Karpas-422 (cell line): ENCODE measurements at places on chromosomes 11 and 22. TPM values are rescaled to one million over a fixed set of nuclear protein-coding genes. Genes with fewer than 3 reads are reported as not detected.

C11orf87 gene
- not detected in 2 replicates for total RNA-seq

C11orf91 gene
- not detected in 2 replicates for total RNA-seq

KCNK4 gene
- total RNA-seq: not detected in 2 replicates

OR51B5 gene
- 0.60 TPM in 1 of 2 replicates, not detected in the other for total RNA-seq

SEPTIN5 gene
- not detected in 2 replicates for total RNA-seq

YPEL4 gene
- not detected in 2 replicates for total RNA-seq

GDPD4 gene
- not detected in 2 replicates for total RNA-seq

- no peak for DNase-seq
These were observed 57.0 kb upstream of the BIRC3 start for GRCh38 chr11:102260241-102260640.

GRCh38 chr22:17072877-17073276 lies 11.9 kb upstream of the IL17RA start:
- DNase-seq: no peak

DNA sequence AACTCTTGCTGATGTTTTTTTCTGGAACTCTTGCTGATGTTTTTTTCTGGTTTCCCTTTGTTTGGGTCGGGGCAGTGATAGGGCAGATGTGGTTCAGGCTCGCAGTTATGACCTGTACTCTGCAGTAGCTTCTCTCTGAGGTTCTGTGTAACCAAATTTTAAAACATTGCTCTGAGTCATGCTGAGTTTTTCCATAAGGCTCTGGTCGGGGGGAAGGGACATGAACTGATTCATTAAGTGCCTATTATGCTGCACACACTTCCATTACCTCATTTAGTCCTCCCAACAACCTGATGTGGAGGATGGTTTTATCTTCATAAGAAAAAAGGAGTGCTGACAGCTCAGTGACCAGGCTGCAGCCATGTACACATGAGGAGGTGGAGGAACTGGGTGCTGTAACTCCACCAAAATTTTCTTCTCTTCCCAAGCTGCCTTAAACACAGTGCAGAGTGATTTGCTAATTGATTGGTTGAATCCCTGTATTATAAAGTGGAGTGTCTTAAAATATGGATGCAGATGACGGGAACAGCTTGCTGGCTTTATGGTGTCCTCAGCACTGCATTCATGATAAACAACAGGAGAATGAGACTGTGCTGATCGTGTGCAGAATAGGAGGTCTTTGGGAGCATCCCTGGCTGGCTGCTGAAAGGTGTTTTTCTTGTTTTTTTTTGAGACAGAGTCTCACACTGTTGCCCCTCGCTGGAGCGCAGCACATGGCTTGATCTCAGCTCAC lies 19.1 kb downstream of the TNRC6B start:
- peak; percentile 58 for DNase-seq

DNA sequence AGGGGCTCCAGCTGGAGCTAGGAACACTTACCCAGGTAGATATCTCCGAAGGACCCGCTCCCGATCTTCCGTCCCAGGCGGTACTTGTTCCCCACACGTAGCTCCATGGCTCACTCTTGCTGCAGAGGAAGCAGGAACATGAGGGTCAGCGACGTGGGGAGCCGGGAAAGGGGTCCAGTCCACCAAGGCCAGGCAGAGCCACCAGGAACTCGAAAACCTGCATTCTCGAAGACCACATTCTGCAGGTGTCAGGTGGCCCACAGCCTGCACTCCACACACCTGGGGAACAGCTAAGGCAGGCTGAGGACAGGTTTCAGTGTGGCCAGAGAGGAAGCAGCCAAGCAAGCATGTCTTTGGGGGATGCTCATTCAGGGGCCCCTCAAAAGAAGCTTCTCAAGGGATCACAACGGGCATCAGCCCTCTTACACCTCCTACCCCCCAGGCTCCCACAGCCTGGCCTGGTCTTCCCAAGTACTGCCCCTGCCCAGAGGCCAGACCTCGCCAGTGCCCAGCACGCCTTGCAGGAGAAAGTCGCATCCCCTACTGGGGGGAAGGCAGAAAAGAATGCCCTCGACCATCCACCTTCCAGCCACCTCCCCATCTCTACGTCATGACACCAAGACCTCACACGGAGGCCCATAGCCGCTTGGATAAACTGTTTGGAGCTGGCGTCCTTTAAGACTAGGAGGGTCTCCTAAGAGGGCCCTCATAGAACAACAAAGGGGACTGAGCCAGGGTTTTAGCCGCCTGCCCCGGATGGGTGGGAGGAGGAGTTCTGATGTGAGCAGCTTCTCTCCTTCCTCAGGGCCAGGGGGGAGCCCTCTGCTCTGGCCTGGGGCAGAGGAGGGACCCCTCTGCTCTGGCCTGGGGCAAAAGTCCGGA lies 2.9 kb downstream of the CSNK1E start:
- DNase-seq: no peak

DNA sequence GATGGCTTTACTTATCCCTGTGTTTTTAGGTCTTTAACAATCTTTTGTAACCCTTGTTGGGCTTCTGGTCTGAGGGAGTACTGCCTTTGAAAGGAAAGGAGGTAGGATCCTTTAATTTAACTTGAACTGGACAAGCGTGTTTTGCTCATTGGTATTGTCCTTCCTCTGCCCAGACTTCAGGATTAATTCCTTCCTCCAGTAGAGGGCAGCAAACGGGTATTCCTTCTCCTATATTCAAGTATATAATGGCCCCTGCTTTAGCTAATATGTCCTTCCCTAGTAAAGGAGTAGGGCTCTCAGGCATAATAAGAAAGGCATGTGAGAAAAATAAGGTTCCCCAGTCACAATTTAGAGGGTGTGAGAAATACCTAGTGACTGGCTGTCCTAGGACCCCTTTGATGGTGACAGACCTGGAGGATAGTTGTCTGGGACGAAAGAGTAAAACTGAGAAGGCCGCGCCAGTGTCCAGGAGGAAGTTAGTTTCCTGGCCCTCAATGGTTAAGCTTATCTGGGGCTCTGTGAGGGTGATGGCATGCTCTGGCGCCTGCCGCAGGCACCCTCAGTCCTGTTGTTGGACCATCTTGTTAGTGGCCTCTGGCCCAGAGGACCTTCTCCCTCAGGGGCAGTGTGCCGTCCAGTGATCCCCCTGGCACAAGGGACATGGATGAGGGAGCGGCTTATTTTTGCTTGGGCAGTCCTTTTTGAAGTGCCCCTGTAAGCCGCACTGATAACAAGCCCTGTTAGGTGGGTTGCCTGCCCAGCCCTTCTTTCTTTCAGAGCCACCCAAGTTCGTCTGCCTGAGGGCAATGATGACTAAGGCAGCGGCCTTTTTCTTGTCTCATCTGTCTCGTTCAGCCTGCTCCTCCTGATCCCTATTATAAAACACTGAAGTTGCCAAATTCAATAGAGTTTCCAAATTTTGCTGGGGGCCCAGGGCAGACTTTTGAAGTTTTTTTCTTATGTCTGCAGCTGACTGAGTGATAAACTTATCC lies 51.8 kb downstream of the C11orf71 start:
- peak; percentile 63 for DNase-seq

DNA sequence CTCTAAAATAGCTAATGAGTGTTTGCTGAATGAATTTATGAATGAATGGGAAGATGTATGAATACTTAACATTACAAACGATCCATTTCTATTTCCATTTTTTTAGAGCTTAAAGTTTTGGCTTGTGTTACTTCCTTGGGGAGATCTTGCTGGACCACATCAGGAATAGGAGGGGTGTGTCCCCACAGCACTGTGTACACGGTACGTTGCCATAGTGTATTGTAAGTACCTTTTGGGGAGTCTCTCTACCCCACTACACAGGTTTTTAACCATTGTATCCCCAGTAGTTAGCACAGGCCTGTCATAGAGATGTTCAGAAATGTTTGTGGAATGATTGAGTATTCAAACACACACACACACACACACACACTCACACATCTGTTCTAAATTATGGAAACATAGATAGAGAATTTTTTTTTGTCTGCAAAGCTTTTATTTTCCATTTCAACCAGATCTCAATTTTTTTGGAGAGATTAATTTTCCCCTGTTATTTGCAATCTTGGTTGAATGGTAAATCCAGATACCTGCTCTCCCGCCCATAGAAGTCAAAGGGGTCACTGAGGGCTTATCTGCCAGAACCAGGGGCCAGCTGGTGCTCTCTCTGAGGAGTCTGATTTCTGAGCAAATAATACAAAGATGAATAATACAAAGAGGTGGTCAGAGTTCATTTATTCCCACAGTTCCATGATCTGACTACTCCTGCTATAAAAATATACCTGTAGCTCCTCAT lies 471.0 kb downstream of the INSC start:
- DNase-seq: no peak

DNA sequence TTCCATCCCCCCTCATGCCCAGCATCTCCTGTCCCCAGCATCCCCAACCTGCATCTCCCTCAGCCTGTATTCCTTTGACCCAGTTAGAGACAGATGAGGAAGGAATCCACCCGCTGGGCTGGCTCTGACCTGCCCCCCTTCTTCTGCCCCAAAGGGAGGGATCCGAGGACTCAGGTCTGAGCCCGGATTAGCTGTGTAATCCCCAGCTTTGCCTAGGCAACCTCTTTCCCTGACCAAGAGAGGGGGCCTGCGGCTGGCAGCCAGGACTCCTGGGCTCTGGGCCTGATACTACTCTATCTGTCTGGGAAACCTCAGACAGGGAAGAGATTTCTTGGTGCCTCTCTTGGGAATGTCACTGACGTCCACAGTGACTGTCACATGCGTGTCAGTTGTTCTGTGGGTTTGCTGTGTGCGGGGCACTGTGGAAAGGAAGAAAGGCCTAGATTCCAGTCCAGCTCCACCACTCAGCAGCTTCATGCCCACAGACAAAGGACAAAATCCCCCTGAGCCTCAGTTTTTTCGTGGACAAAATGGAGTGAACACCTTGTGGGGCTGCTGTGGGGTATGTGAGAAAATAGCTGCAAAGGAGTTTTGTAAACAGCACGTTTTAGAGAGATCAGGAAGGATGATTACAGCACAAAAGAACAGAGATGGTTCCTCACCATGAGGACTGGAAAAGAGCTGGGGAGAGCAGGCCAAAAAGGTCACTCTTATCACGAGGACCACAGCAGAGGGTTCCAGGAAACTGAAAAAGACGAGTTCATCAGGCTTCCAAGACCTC lies 1.3 kb upstream of the NDUFV1 start:
- DNase-seq: no peak

DNA sequence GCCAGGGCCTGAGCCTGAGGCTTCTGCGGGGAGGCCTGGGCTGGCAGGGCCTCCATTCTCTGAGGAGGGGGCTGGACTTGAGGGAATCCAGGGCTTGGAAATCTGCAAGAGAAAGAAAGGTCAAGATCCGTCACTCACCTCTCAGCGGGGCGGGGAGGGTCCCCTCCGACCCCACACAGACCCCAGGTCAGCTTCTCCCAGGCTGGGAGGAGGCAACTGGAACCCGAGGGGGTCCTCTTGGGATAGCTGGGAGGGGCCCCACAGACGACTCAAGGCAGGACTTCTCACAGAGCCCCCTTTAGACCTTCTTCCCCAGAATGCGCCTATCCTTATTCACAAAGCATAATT lies 11.0 kb downstream of the TNKS1BP1 start:
- DNase-seq: no peak

DNA sequence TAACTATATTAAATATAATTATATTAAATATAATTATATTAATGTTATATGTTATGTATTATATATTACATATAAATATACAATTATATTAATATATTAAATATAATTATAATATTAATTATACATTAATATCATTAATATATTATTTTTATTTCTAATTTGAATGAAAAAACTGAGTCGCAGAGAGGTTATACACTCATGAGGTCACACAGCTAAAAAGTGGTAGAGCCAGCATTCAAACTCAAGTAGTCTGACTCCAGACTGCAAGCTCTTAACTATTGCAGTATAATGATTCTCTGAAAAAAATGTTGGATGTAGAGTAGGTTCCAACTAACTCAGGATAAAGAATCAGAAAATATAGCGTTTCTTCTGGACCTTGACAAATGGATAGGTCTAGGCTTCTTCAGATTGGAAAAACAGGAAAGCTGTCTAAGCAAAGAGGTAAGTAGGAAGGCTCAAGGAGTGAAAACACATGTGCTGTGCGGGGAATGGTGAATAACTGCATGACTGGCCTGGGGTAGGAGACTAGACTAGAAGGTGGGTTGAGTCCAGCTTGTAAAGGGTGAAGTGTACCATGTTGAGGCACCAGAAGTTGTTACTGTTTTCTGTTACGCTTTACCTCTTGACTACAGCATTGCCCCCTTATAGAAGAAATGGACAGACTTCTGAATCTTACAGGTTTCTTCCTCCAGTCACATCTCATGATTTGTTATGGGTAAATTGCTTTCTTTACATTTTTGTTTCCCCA lies 80.3 kb downstream of the TRIM44 start:
- no peak for DNase-seq

DNA sequence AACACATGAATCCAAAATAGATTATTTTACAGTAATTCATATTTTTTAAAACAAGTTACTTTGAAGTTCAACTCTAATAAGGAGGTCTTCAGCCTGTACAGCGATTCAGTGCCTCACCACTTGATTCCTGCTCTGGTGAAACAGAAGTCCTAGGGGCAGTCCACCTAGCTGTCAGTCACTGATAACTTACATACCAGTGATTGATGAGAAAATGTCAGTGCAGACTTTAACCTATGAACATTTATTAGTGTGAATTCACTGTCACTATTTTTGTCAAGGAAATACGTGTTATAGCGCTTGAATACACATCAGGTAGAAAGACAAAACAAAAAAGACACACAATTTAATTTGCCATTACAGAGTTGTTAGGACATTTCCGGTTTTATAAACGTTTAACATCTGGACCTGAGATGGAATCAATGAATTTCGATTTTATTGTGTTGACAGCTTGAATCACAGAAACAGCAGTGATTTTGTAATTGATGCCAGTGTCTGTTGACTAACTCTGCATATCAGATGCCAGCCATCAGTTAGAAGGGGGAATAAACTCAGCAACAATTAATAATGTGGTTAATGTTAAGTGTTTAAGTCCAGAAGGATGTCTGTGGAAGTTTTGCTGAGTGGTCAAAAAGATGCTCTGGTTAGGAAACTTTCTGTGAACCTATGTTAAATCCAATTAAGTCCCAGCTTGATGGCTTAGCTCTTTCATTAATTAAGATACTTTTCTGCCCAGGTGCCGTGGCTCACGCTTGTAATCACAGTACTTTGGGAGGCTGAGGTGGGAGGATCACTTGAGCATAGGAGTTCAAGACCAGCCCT lies 34.5 kb downstream of the ELF5 start:
- no peak for DNase-seq

DNA sequence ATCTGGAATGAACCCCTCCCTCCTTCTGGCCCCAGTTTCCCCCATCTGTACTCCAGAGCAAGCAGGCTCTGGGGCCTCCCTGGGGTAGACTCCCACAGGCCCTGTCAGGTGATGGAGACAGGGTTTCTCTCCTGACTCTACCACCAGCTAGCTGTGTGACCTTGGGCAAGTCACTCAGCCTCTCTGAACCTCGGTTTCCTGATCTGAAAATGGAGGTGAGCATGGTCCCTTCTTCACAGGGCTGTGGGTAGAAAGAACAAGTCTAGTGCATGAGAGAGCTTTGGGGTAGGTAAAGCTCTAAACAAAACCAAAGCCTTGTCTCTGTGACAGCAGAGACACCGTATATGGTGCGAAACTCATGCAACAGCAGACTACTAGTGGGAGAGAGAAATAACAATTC lies 5.6 kb downstream of the CD5 start:
- DNase-seq: no peak

GRCh38 chr11:112281726-112282125 lies 21.1 kb upstream of the PLET1 start:
- DNase-seq: no peak

GRCh38 chr11:104422324-104422944 lies 258.5 kb upstream of the PDGFD start:
- no peak for DNase-seq
